Large intestine (tissue), 12 donors: ENCODE measurements at places on chromosomes 12 and 14. TPM values are rescaled to one million over a fixed set of nuclear protein-coding genes. Genes with fewer than 3 reads are reported as not detected.

Gene KCNK13
- polyA plus RNA-seq, result 0.64 TPM

Gene COCH
- 2.2 TPM for polyA plus RNA-seq

Gene RHOJ
- polyA plus RNA-seq, result 20.7 TPM

Gene CCND2
- 108 TPM for polyA plus RNA-seq

Gene WNT5B
- 8.5 TPM for polyA plus RNA-seq

Gene OVCH1
- polyA plus RNA-seq, result 0.28 TPM

Gene PLEK2
- 39.6 TPM for polyA plus RNA-seq

Gene CAPS2
- 3.1 TPM for polyA plus RNA-seq

Gene SYCP3
- polyA plus RNA-seq, result 1.7 TPM

Gene MYO1A
- polyA plus RNA-seq, result 385 TPM

Gene CLEC6A
- polyA plus RNA-seq, result not detected
